Activated T-helper 1 cell treated with anti-CD3 and anti-CD28 coated beads, Interleukin-2, amount 50 U/mL, for 16 hours (primary cell): ENCODE measurements at places on chromosomes 12 and 14.

- DNase-seq: no peak
These were observed 39.5 kb downstream of the BEGAIN start for GRCh38 chr14:100547633-100548294.

DNA sequence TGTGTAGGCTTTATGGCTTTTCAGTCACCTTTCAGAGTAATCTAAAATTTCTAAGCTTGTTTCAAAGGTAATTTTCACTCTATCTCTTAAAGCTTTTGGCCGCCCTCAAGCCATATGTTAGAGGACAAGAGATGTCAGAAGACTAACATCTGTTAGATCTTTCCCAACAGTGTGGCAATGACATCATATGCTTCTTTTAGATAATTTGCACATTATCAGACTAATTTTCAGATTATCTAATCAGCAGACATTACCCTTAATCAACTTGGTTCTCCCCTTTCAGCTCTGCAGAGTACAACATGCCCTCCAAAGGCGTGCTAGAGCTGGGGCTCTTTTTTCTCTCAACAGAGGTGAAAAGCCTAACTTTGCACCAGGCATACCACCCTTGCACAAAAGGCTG lies 207.1 kb downstream of the DPF3 start:
- DNase-seq: no peak

DNA sequence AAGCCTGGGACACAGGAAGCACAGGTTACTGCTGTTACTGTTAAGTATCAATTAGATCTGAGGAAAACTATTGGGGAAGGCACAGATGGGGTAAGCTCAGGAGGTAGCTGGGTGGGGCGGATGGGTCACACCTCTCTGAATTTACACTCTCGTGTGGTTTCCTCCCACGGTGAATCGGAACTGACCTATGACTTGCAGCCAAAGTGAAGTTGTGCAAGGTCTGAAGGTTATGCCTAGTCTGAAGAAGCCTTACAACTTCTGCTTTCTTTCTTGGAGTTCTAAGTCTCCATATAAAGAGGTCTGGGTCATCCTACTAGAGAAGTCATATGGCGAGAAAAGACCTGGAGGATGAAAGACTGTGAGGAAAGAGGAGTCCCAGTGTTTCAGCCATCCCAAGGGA lies 25.6 kb upstream of the GPATCH2L start:
- DNase-seq: no peak

- DNase-seq: no peak
These were observed 593 bp downstream of the UNC119B start for GRCh38 chr12:120710805-120711296.

DNA sequence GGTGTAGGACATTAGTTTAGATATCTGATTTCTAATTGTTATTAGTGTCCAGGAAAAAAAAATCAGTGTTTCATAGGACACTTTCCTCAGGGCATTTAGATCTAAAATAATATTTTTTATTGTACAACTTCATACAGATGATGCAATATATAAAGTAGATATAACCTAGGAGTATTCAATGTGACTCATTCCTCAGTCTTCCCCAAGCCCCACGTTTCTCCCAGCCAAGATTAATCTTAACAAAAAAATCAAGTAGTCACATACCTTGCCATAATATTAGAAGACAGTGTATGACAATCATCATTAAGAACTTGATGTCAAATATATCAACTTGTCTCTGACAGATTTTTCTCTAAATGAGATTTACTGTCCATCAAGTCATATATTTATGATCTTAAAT lies 37.1 kb downstream of the PPFIA2 start:
- no peak for DNase-seq
